Liver (tissue), 10 donors: ENCODE measurements at places on chromosomes 13 and 19.

DNA sequence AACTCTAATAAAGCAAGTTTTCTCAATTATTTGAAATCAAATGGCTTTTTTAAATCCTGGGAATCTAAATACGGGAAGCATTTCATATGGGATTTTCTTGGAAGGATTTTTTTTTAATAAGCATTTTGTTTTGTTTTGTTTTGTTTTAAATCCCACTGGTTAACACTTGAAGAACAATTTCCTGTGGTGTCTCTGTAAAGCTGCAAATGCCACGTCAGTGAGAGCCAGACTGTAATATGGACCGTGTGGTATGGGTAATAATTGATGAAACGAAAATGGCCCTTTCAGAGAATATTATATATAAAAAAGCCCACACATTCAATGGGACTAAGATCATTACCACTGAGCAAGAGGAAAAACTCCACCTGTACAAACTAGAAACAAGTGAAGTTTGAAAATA, 33.9 kb upstream of the MIR17HG start:
- DNase-seq: no peak

DNA sequence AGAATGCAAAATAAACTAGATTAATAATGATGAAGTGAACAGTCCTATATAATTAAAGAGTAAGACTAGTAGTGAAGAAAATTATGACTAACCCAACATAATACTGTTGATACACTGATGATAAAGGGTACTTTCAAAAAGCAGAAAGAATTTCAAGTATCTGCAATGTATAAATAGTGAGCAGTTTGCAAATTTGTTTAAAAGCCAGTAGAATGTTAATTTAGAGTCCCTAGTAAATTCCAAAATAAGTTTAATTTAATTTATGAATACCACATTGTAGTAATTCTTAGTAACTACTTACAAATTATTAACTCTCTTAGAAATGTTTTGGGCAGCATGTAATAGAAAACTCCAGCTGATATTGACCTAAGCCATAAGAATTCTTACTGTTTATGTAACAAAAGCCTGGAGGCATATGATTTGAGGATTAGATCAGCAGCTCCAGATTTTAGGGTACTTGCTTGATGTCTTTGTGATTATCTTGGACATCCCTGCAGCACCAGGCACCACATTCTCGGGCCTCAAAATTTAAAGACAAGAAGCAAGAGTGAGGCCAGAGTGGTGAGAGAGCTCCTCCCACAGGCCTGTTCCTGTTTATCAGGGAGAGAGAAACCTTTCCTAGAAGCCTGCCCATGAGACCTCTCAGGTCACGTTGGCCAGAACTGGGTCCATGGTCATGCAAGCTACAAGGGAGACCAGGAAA, 67.6 kb upstream of the TDRD3 start:
- DNase-seq: no peak

DNA sequence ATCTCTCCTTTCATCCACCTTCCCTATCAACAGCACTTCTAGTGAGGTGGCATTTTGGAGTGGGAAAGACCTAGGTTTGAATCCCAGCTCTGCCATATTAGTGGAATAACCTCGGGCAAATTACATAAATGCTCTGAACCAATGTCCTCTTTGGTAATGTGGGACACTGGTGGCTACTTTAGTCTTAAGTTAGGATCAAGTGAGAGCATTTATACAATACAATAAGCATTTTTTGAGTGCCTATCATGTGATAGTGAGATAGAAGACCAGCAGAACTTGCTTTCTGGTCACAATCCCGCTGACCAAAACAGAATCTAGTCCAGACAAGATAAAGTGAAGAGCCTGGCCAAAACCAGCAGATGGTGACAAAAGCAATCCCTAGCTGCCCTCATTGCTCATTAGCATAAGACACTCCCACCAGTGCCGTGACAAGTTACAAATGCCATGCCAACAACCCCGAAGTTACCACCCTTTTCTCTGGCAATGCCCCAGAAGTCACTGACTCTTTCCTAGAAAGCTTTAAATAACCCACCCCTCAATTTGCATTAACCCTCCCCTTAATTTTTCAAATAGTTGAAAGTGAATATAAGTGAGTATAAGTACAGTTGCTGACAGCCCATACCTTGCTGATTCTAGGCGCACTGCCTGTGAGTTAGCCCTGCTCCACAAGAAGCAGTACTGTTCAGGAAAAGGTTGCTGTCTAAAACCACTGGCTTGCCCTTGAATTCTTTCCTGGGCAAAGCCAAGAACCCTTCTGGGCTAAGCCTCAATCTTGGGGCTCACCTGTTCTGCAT, 28.9 kb upstream of the KPNA3 start:
- no peak for DNase-seq

GRCh38 chr19:45340232-45340898, at the start of gene KLC3:
TSS of gene KLC3 (plus strand) at chr19:45340750. CDS start at chr19:45345542, 4,792 bp downstream.
- no peak for DNase-seq

- DNase-seq: no peak
Observed at GRCh38 chr13:20431687-20432384, 93.8 kb downstream of the CRYL1 start.

DNA sequence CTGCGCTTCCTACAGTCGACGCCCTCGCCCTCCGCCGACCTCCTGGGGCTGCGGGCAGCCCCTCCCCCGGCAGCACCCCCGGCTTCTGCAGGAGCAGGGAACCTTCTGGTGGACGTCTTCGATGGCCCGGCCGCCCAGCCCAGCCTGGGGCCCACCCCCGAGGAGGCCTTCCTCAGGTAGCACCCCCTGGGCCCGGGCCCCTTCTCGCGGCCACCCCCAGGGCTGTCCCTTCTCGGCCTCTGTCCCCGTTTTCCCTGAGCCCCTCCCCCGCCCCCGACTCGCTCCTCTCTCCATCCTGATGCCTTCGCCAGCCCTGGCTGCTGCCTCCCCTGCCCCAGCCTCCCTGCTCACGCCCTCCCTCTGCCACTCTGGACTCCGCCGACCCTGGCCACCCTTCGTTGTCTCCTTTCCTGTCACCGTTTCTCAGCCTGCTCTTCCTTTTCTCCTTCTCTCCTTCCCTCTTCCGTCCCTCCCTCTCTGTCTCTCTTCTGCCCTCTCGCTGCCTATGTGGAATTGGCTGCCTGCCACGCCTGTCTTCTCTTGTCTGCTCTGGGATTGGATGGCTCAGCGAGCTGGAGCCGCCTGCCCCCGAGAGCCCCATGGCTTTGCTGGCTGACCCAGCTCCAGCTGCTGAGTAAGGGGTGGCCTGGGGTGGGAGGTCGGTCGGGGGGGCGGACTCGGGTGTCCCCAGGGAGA, 11.0 kb downstream of the FUZ start:
- DNase-seq: peak; percentile 64

DNA sequence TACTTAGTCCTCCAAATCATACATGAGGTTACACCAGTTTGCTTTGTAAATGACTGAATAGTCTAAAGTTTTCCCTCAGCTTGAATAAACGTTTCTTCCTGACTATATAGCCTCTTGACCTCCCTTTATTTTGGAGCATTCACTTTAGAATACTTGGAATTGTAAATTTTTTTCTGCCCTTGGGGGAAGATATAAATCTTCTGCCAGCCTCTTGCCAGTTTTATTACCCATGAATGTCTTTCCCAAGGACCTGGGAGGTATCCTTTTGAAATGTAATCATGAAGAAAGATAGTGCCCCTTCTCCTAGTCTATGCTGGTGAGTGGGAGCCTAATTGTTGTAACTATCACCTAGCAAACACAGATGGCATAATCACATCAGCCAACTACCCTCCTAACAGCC, 2033.9 kb upstream of the PCDH20 start:
- no peak for DNase-seq

- DNase-seq: no peak
Observed at GRCh38 chr13:50401049-50401505, 385.8 kb downstream of the KCNRG start.
